Heart right ventricle (tissue), 16 donors: ENCODE measurements at places on chromosomes 11 and 22. TPM values are rescaled to one million over a fixed set of nuclear protein-coding genes. Genes with fewer than 3 reads are reported as not detected.

The POU2AF3 gene
- polyA plus RNA-seq: 2.0 TPM

The OR8D1 gene
- polyA plus RNA-seq: not detected

The PTPN5 gene
- 5.8 TPM for polyA plus RNA-seq

The SESN3 gene
- 0.65 TPM for polyA plus RNA-seq

The PHOX2A gene
- not detected for polyA plus RNA-seq

The RTN3 gene
- 31.1 TPM for polyA plus RNA-seq

The LMF2 gene
- polyA plus RNA-seq: 42.5 TPM

The OR52H1 gene
- not detected for polyA plus RNA-seq

DNA sequence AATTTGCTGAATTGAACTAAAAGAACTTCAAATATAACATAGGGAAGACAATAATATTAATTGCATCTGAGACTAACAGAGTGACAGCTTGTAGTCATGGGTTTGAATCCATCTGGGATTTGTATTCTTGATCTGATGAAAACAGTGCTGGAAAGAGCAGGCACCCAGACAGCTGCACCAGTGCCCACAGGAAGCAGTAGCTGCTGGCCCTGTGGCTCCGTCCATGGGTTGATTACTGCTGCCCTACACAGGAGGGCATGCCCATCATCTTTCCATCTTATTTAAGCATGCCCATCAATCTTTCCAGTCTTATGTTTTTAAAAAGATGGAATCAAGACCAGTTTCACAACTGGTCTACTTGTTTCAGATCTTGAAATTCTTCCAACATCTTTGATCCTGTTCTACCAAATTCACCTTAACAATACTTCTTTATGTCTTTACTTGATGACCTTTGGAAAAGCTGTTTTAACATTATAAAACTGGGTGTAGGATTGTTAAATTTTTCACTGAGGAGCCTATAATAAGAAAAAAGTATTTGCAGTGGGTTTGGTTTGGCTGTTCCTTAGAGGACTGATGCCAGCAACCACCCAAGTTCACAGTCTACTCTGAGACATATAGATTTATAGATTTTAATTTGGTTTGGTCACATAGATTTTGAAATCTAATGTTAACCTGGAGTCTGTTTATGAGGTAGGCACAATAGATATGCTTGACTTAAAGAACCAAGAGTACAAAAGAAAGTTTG is 761 bp upstream of the NXPE4 start:
- no peak for DNase-seq

- peak; percentile 50 for DNase-seq
Observed at GRCh38 chr11:72848846-72849466, 34.7 kb downstream of the ATG16L2 start.

GRCh38 chr22:40678493-40679248 is 613 bp upstream of the MCHR1 start:
- DNase-seq: no peak

DNA sequence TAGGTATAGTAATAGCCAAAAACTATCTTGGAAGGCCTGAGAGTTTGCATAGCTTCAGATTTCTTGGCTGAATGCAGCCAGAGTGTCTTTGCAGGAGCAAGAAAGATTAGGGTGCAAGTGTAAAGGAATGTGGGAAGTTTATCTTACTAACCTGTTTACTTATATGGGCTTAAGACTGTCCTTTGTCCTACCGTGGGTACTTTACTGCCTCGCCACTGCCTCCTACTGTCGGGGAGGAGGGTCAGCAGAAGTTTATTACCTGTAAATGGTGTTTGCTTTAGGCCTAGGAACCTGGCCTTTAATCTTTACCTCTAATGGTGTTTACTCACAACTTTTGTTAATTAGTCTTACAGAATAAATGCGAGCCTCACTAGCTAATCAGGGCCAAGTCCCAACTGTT is 633.8 kb downstream of the DLG2 start:
- no peak for DNase-seq
